ENCODE measurements at places on chromosomes 16 and 17.

DNA sequence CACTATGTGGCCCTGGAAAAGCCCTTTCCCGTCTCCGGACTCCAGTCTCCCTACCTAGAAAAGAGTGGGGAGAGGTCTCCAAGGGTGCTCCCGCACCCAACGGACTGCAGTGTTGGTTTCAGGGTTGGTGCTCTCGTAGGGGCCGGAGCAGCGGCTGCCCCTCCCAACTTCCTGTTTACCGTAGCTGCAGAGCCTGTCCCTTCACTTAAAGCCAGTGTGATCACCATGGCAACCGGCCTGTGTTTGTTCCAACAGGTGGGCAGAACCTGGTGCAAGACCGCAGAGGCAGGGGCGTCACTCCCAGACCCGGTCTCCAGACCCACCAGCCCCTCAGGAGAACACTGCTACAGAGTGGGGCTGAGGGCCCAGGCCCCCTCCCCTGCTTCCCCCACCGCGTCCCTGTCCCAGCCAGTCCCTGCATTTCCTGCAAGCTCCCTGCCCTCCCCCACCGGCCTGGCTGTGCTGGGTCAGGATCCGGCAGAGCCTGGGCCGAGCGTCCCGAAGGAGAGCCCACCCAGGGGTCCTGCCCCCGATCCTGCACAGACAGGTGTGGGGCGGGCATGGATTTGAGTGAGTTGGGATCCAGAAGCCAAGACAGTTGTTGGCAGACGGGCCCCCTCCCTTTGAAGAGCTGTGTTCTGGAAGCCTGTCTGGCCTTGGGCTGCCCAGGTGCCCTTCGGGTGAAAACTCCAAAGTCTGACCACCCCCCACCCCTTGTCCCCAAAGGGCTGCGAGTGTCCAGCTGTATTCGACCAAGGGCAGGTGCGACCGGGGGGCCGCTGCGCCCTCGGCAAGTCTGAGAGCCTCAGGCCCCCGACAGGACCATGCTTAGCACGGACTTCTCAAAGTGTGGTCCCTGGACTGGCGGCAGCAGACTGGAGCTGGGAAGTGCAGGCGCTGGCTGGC is 1.5 kb upstream of the BAIAP3 start:
- DNase-seq: no peak

GRCh38 chr16:29808219-29808900 is 2.0 kb downstream of the MAZ start:
- DNase-seq: no peak

DNA sequence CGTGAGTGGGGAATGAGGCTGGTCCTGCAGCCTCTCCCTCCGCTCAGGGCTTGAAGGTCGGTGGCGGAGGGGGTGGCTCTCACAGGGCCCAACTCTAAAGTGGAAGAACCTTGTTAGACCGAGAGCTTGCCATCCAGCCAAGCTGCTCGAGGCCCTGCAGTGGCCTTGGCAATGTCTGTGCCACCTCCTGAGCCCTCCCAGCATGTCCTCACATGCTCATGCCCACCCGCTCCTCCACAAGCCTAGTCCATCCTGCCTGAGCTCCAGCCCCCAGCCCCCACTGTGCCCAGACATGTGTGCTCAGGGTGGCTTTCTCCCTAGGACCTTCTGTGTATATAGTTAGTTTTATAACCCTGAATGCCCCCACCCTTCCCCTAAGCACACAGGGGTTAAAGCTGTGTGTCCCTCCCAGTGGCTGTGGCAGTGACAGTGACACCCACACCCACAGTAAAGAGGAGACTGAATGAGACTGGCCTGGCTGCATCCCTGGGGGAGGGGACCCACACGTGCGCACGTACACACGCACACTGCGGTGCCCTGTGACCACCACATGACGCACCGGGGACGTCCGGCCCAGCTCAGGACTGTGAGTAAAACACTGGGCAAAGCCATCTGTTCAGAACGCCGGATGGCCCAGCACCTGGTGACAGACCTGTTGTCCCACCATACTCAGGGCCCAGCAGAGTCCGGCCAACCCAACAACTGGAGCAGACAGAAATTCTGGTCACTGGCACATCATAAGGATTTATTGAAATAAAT is 15.6 kb downstream of the PDK2 start:
- no peak for DNase-seq

DNA sequence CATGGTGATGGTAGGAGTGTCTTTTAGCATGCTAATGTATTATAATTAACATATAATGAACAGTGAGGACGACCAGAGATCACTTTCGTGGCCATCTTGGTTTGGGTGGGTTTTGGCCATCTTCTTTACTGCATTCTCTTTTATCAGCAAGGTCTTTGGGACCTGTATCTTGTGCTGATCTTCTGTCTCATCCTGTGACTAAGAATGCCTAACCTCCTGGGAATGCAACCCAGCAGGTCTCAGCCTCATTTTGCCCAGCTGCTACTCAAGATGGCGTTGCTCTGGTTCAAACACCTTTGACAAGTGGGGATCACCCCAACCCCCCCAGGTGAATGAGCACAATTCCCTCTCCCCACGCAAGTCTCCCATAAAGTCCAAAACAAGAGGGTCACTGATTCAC is 49.3 kb upstream of the ETV4 start:
- no peak for DNase-seq

DNA sequence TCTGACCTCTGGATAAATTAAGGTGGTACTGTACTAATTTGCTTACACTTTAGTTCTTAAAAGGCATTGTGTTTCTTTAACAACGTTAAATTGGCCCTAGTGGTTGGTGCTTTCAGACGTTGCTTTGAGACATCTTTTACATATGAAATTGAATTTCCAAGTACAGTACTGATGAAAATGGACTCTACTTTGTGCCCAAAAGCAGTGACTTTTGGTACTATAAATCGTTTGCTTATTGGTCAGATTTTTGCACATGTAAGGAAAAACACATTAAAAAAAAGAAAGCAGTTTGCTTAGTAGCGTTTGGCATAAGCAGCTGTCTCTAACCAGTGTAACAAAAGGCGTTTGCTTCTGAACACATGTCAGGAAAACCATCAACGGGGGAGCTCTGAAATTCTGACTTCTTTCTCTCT is 139.6 kb downstream of the CDK5R1 start:
- DNase-seq: no peak

- no peak for DNase-seq
Observed at GRCh38 chr17:32152130-32152529, 9.8 kb downstream of the RHOT1 start.

- no peak for DNase-seq
Observed at GRCh38 chr17:66462010-66462409, 159.6 kb downstream of the PRKCA start.

DNA sequence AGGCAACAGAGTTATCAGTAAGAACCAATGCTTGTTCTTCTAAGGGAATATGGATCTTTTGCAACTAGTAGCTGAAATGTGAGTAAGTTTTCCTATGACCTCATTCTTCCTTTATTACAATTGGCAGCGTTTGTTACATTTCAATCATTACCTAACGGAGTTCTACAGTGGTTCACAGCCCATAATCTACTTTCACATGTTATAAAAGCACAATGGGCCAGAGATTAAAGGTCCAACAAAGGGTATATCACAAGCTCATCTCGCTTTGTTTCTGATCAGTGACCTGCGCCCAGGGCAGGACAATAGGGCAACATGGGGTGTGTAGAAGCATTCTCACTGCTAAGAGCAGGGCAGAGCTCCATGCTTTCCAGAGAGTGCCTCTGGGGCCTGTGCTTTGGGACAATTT is 279.9 kb upstream of the DYNLRB2 start:
- no peak for DNase-seq

GRCh38 chr16:50906454-50906853 is 164.6 kb downstream of the CYLD start:
- no peak for DNase-seq

DNA sequence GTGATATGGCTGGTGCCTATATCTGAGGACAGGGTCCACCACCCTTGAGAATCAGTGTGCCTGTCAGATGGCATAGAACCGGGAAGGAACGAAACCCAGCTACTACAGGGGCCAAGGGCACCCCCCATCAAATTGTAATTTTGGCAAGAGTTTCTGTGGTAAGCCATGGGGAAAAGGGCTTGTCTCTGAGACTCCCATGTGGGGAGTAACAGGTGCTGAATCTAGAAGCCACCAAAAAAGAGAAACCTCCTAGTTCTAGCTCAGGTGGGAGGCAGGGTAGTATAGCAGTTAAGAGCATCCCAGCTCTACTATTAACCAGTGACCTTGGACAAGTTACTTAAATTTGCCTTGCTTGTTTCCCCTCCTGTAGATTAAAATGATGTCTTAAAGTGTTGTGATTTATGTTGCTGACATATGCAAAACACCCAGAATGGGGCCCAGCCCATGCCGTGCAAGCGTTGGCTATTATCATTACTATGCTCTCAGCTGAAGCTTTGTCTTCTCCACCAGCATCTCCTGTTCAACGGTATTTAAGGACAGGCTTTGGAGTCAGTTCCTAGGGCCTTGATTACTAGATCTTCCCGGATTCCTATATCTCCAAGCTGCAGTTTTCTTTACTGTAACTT is 210.7 kb upstream of the NLRP1 start:
- no peak for DNase-seq

DNA sequence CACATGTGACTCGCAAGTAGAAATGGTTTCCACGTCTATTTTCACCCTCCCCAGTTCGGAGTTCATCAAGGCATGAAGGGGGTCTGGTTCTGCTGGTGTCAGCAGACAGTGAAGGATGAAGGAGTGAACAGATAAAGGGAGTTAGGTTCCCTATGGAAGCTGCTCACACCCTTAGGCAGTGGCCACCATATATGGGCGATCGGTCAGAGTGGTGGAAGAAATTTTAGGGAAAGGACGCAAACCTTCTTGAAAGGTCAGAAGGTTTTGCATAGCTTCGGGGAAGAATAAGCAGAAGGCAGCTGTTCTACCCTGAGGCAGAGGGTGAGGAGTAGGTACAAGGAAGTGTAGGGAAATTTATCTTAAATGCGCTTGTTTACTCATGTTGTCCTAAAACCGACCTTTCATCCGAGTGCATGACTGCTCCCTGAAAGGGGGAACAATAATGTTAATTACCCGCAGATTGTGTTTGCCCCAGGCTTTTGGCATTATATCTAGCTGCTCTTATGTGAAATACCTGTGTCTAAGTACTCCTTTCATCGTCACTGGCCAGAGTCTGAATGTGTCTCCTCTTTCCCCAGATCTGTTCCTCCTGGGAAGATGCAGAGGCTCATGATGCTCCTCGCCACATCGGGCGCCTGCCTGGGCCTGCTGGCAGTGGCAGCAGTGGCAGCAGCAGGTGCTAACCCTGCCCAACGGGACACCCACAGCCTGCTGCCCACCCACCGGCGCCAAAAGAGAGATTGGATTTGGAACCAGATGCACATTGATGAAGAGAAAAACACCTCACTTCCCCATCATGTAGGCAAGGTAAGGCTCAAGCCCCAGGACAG is 12.5 kb downstream of the CDH5 start:
- no peak for DNase-seq

DNA sequence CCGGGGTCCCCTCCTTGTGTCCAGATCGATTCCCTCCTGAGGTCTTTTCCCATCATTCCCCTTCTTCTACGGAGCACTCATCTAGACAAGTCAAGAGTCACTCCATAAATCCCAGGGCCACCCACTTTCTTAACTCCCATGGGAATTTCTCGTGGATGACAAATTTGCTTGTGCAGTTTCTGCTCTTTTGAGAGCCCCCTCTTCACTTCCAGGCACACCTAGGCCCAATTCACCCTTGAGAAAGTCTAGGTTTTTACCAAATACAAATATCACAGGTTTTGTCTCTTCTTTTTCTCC is 522 bp upstream of the POLDIP2 start:
- DNase-seq: no peak

- DNase-seq: no peak
Observed at GRCh38 chr17:60745544-60745943, 67.9 kb downstream of the BCAS3 start.

- no peak for DNase-seq
Observed at GRCh38 chr16:2006317-2006716, 3.3 kb downstream of the ZNF598 start.

DNA sequence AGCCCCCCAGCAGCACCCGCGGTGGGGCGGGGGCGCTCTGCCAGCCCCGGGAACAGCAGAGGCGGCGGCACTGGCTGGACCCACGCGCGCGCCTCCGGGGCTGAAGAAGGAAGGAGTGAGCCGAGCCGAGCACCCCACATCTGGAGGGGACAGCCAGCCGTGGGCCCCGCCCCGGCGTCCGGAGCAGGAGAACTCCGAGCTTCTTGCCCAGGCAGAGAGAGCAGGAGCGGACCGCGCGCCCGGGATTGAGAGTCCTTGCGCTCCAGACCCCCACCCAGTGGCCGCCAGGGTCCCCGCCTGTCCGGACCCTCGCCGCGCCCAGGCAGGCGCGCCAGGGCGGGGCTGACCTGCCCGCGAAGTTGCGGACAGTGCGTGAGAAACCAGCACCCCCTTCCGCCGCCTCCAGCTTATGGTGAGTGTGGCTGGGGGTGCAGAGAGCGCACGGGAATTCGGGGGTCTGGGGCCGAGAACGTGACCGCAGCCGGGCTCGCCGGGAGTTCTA is 921.9 kb upstream of the EEF2KMT start:
- DNase-seq: no peak

Data from fibroblast of skin of left quadriceps (primary cell).